AG10803 (cell line): ENCODE measurements at places on chromosomes 2 and 18.

GRCh38 chr2:102421890-102422759, 835 bp upstream of the IL18RAP start:
- DNase-seq: no peak

GRCh38 chr2:237149425-237149824, 63.7 kb downstream of the COPS8 start:
- peak; percentile 65 for DNase-seq

DNA sequence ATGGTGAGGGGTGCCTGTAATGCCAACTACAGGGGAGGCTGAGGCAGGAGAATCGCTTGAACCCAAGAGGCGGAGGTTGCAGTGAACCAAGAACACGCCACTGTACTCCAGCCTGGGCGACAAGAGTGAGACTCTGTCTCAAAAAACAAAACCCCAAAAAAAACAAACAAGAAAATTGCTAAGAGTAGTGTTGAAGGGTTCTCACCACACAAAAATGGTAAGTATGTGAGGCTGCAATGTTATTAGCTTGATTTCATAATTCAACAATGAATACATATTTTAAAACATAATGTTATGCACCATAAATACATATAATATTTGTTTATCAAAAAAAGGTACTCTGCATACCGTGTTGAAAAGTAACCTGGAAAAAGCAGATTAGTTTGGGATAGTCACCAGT, 45.8 kb downstream of the PSMG2 start:
- DNase-seq: peak; percentile 33

DNA sequence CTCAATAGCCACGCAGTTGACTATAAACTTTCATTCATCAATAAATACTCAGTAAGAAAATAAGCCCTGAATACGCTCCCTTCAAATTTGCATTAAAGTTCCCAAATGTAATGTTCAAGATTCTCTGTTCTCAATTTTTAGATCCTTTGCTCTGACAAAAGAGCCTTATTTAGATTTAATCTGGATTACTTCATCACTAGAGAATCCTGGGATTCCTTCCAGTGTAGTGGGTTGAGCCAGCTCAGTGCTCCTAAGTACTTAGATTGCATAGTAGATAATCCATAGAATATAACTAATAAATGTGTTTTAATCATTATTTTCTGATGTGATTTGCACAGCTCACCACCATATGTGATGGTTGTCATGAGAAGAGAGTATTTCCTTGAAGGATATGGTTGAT, 1286.2 kb downstream of the SUCLG1 start:
- peak; percentile 28 for DNase-seq

DNA sequence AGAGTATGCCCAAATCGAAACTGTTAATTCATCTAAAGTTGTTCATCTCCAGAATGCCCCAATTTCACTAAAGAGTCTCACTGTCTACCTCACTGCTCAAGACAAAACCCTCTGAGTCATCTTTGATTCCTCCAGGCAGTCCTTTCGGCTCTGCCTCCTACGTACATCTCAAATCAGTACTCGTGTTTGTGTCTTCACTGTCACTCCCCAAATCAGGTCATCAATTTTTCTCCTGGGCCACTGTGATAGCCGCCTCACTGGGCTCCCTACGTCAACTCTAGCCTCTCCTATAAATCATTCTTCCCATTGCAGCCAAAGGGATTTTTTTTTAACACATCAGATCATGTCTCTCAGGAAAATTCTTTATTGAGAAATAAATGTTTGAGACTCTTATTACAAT, 42.1 kb upstream of the TTC39C start:
- DNase-seq: no peak

DNA sequence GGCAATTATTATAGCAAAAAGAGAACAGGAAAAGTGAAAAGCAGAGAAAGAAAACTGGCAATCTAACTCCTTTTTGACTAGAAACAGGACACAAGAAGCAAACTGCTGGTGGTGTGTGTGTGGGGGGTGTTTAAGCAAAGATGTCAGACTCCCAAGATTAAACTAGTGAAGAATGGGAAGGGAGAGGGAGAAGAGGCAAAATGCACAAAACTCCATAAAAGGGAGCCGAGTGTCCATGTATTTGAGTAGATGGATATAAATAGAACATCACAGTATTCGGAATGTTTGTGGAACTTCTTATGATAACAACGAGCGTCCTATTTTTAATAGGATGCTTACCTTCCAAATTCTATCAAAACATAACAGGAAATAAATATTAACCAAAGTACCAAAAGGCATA, 179.8 kb upstream of the TRIB2 start:
- no peak for DNase-seq

DNA sequence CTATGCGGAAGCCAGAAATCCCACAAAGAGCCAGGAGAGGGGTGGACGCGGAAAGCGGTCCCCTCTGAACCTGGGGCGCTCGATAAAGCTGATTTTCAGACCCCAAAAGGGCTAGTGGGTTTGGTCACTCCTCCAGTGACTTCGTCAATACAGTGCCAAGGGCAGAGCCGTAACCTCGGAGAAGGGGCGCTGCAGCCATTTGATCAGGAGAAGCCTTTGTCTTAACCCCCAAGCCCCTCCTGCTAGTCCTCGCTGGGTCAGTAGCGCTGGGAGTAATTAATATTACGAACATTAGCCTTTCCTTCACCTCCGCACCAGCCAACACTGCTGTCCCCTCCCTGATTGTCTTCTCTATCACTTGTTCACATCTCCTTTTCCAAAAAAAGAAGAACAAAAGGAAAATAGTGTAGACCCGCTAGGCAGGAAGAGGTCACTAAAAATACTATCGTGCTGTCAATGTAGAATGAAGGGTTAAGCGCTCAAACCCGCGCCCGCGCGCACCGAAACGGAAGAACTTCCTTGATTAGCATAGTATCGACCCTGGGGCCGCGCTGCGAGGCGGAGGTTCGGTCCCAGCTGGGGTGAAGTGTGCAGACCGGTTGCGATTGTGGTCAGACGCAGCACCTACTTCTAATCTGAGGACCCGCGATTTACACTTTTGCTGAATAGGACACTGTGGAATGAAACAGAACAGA, 63.2 kb upstream of the MAPRE2 start:
- DNase-seq: no peak

GRCh38 chr18:79789901-79790890, 7.5 kb upstream of the KCNG2 start:
- no peak for DNase-seq

GRCh38 chr2:157438863-157439823, 4.7 kb downstream of the CYTIP start:
- DNase-seq: peak; percentile 44

DNA sequence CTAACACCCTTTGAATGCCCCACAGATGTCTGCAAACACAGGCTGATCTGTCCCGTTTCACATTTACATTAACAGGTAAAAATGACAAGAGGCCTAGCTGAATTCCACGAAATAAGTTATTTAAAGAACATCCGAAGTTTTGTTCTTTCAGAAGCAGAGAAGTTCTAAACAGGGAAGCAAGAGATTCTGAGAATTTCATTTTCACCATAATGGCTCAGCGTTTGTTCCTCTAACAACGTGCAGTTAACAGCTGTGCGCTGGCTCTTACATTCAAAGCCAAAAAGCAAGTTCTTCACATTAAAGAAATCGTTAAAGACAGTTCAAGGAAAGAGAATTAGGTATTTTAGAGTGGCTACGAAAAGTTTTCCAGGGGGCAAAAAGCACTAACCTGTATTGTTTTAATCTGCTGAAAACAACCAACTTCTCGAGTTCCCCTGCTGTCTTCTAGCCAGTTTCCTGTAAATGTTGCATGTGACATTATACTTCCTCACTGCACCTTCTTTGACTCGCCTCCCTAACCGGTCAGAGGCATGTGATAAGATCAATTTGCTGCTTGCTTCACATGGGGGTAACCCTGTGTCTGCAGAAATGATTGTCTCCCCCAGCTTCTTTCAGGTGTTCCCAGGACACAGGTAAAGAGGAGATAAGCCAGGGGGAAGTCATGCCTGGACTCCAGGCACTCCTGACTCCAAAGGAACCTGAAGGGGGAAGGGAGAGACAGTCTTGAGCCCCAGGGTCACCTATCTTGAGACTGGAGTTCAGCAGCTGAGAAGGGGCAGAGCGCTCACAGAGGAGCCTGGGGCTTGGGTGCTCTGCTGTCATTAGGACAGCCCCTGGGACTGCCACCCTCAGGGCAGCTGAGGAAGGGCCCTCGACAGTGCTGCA, 36.8 kb upstream of the WIPF1 start:
- peak; percentile 22 for DNase-seq

GRCh38 chr2:230441227-230441897, 25.4 kb downstream of the SP100 start:
- peak; percentile 83 for DNase-seq

- no peak for DNase-seq
Observed at GRCh38 chr2:113986762-113987290, 96.9 kb downstream of the ACTR3 start.

GRCh38 chr2:43569921-43570320, 25.9 kb downstream of the THADA start:
- DNase-seq: no peak

DNA sequence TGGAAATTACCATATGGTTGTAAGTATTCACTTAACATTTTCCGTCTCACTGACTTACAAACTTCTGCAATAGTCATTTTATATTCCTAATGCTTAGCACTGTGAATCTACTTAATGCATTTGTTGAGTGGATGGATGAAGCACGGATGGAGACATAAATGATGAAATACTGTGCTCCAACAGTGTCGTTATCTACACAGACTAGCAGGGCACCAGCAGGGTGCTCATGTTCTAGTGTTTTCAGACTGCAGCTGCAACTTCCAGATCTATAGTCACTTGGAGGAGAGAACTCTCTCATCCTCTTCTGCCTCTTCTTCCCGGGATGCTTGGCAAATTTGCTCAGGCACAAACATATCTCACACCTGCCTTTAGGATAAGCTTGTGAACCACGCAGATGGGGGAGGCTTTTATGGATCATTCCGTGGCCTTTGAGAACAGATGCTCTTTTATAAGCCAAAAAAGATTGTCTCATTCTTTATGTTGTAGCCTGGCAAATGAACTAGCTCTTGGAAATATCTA, 797.7 kb downstream of the MBD2 start:
- DNase-seq: no peak

DNA sequence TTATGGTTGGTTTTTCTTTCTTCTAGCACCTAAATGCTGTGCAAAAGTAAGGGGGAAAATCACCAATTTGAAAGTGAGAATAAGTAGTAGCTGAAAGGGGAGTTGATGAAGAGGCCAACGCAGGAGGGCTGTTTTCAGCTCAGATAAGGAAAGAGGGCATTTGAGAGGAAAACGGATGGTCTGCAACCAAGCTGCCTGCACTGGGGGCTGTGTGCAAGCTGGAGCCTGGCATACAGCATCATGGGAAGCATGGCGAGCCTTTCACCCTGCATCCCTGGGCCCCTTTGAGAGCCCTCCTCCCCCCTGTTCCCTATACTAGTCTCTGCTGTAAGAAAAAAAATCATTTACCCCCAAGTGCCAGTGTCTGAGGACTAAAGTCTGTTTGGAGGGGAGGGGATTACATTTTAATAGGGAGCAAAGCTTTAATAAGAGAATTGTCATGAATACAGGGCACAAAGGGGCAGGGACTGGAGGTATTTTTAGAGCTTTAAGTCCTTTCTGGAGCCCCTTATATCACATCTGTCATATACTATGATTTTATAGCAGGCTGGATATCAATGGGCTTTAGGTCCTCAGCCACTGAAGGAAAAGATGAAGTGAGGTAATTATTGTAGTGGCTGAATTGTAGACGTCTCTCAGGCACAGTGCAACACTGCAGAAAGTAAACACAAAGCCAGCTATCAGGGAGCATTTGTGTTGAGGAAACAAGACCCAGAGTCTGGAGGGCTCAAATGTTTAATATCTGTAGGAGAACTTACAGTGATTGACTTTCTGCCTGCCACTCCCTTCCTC, 120.7 kb downstream of the FSHR start:
- no peak for DNase-seq

DNA sequence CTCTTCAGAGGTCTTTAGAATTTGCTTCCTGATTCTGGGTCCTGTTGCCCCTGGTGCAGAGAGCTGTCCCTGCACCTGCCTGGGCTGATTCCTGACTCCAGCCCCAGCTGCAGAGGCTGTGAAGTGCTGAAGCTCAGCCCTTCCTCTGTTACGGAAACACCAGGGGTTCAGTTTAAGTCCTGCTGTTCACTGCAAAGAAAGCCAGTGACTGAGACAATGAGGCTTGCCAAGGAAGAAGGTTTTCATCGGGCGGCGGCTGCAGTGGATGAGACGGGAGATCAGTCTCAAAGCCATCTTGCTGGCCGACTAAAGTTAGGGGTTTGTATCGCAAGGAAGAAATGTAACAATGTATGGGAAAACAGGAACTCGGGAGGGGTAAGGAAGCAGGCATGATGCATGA, 142.4 kb upstream of the ZNF236 start:
- DNase-seq: no peak

- DNase-seq: no peak
Observed at GRCh38 chr2:224671731-224672130, 44.4 kb downstream of the CCDC195 start.

DNA sequence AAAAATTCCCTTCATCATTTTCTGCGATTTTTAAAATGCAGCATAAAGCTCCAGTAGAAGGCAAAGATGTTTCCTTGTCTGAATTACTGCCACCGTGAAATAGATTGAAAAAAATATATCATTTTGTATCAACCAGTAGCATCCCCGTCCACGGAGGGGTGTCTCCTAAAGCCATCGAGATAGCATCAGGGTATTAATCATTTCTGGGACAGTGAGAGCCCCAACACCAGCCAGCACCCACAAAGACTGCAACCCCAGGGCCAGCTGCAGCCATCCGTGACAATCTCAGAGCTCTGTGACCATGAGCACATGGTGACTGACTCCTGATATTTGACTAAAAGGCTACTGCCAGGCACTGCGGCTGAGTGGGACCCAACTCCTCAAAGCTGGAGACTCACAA, 64.1 kb upstream of the SIX3 start:
- no peak for DNase-seq

- DNase-seq: no peak
Observed at GRCh38 chr18:74525741-74526140, 8.6 kb upstream of the CNDP1 start.

GRCh38 chr2:33602201-33602830, 3.2 kb upstream of the FAM98A start:
- peak; percentile 90 for DNase-seq

- no peak for DNase-seq
Observed at GRCh38 chr2:108304975-108305374, 16.3 kb downstream of the SULT1C2 start.

- no peak for DNase-seq
Observed at GRCh38 chr2:47654790-47655562, 128.0 kb upstream of the MSH6 start.

DNA sequence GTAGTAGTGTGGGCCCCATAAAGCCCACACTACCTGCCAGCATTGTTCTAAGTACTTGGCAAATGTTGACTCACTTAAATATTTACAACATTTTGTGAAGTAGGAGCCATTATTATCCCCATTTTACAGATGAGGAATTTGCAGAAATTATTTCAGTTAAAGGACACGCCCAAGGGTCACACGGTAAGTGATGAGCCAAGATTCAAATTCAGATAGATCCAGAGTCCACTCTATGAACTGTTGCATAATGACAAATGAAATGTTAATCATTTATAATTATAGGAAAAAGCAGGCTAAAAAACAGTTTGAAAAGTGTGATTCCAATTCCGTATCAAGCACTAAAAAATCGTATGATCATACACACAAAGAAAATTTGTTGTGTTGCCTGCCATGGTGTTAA, 108.4 kb downstream of the MDH1 start:
- DNase-seq: no peak

- DNase-seq: no peak
Observed at GRCh38 chr2:195602687-195603086, 54.3 kb upstream of the SLC39A10 start.
